ENCODE measurements at places on chromosomes 13 and 19.

DNA sequence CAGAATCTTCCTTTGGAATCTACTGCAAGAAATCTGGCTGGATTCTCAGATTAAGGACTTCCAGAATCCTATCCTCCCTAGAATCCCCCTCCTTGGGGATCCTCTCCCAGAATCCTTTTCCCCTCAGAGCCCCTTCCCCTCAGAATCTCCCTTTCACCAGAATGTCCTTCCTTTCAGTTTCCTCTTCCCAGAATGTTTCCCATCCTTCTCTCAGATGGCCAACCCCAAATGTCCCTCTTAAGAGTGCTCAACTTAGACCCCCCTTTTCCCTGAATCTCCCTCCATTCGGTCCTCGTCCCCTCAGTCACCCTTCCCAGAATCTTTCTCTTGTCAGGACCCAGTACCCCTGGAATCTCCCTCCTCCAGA is 584 bp upstream of the RPS16 start:
- no peak for DNase-seq

GRCh38 chr13:74646091-74646490 is 511.9 kb upstream of the KLF12 start:
- DNase-seq: no peak

- DNase-seq: peak; percentile 22
Observed at GRCh38 chr19:50835785-50836542, 2.6 kb upstream of the KLK15 start.

- DNase-seq: no peak
Observed at GRCh38 chr19:44749994-44750393, 1.5 kb downstream of the BCL3 start.

- no peak for DNase-seq
Observed at GRCh38 chr13:50584856-50585580, 258.5 kb downstream of the DLEU7 start.

DNA sequence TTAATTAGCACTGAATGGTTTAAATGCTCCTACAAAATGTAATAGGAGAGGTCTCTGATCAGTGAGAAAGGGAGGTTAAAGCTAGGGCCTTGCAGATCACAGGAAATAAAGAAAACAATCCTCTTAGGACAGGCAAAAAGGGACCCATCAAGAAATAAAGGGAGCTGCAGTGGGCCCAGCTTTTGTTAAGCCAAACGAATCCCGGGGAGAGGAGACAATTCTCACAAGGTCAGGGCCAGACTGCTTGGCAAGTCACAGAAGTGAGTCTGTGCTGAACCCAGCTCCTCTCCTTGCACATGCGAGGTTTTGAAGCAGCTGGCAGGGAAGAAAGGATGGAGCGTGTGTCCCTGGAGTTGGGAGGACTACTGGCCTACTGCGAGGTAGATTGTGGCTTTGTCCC is 285.8 kb downstream of the COG6 start:
- DNase-seq: no peak

DNA sequence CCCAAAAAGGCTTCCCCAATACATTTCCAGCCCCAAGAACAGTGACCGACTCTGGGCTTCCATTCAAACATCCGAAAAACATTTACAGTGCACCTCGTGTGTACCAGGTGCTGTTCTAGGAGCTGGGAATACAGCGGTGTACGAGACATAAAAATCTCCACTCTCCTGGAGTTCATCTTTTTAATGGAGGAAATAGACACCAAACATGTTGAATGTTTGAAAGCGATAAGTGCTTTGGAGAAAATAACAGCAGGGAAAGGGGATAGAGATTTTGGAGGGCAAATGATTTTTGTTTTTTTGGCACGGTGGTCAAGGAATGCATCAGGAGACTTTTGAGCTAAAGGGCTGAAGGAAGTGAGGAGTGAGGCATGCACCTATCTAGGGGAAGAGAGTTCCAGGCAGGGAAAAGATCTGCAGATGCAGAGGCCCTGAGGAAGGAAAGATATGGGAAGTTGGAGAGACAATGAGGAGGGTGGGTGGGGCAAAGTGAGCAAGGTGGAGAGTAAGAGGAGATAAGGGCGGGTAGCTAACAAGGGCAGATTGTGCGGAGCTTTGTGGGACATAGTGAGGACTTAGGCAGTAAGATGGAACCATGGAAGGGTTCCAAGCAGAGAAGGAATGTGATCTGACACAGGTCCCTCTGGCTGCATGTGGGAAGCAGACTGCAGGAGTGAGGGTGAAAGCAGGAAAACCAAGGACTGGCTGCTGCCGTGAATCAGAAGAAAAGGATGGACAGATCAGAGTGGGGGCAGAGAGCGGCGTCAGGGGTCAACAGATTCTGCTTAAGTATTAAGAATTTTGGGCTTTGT is 703 bp upstream of the FBL start:
- no peak for DNase-seq

- DNase-seq: no peak
Observed at GRCh38 chr13:107035778-107036177, 467.8 kb upstream of the ARGLU1 start.

DNA sequence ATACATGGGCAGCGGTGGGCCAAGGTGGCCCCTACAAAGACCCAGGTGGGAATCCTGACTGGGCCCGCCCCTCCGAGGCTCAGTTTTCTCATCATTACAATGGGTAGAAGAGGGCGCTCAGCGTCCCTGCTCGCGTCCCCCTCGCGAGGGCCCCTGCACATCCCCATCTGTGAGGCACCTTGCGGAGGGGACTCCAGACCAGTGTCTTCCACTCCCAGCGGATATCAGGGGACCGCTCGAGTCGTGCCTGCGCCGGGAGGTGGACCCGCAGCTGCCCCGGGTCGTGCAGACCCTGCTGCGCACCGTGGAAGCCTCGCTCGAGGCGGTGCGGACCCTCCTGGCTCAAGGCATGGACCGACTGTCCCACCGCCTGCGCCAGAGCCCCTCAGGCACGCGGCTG is 15.3 kb upstream of the COLGALT1 start:
- no peak for DNase-seq

GRCh38 chr19:48745208-48745995 is 1.3 kb downstream of the IZUMO1 start:
- no peak for DNase-seq

GRCh38 chr13:78569029-78569428 is 34.3 kb downstream of the POU4F1 start:
- DNase-seq: no peak

- DNase-seq: peak; percentile 54
Observed at GRCh38 chr13:110426735-110427134, 119.7 kb downstream of the COL4A2 start.
